Activated T-cell treated with anti-CD3 and anti-CD28 coated beads for 4 hours (primary cell): ENCODE measurements at places on chromosomes 11 and 22.

DNA sequence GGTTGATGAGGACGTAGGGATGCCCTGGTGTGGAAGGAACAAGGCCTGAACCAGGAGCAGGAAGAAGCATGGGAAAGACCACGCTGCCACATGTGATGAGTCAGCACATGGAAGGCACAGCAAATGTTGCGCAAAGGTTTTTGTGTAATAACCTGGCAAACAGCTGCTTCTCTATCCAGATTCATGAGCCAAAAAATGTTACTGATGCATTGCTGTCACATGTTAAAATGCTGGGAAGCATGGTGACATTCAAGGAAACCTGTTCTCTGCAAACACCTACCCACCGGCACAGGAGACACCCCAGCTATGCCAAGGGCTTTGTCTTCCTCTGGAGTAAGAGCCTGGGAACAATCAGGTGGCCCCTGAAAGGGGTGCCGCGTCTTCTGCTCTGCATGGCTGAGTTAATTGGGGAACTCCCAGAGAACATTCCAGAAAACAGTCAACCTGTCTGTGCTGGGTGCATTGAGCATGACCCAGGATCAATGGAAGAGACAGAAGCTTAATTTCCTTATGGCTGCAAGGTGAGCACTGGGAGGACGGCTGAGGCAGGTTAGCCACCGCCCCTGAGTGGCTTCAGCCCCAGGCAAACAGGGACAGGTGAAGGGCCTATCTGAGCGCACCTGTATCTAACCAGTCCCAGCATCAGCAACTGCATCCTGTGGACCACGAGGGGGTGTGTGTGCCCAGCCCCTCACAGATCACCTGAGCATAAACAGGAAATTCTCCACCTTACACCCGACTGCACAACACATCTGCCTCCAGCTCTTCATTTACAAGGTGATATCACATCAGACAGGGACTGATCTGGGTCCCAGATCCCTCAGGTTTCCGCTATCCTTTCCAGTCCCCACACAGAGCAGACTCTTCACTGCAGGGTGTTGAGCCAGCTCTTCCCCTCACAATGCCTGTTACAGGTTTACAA is 108.4 kb downstream of the GGTLC2 start:
- DNase-seq: no peak

DNA sequence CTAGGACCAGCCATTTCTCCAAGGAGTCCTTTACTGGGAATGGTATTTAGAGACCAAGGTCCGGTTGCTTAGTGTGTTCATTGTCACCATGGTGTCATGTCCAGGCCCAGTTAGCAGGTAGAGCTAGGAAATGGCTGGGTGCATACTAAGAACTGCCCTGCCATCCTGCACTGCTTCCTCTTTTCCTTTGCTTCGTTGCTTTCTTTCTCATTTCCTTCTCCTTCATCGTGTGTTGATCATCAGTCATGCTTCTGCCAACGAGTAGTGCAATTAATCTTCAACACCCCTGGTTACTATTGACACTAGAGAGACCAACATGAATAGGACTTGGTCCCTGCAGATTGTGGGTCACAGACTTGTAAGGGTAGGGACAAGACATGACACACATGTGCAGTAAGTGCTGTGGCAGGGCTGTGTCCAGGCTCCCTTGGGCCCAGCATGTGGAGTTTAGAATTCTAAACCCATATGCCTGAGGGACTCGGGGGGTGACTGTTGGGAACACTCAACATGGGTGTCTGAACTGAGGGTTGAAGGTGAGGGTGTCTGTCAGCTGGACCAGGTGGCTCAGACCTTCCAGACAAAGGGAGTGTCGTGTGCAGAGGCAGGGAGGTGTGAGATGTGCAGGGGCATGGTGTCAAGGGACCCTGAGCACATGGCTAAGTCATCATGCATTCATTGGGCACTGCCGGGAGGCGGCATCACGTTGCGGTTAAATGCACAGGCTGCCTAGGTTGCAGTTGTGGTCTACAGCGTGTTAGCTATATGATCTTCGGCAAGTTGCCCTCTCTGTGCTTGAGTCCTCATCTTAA is 42.6 kb downstream of the ST14 start:
- DNase-seq: no peak

DNA sequence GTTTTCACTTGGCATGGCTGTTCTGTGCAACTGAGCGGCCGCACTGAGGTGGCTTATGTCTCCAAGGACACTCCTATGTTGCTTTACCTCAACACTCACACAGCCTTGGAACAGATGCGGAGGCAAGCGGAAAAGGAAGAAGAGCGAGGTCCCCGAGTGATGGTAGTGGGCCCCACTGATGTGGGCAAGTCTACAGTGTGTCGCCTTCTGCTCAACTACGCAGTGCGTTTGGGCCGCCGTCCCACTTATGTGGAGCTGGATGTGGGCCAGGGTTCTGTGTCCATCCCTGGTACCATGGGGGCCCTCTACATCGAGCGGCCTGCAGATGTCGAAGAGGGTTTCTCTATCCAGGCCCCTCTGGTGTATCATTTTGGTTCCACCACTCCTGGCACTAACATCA is 2.1 kb downstream of the CLP1 start:
- DNase-seq: no peak

DNA sequence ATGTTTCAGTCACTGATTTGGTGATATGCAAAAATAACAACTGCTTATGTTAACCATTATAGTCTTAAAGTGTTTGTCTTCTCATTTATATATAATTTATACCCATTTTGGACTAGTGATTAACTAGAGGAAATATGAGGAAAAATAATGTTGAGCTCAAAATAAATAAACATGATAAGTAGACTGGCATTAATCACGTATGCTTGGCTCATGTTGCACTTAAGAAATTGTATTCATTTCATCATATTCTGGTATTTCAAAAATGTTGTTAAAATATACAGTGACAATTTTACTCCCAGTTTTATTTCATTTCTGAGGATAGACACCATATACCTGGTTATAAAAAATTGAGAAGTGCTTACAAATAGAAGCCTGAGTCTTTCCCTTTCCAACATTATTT is 3.8 kb upstream of the OR10D3 start:
- no peak for DNase-seq

GRCh38 chr11:111231836-111232235 is 13.7 kb upstream of the POU2AF2 start:
- DNase-seq: no peak

DNA sequence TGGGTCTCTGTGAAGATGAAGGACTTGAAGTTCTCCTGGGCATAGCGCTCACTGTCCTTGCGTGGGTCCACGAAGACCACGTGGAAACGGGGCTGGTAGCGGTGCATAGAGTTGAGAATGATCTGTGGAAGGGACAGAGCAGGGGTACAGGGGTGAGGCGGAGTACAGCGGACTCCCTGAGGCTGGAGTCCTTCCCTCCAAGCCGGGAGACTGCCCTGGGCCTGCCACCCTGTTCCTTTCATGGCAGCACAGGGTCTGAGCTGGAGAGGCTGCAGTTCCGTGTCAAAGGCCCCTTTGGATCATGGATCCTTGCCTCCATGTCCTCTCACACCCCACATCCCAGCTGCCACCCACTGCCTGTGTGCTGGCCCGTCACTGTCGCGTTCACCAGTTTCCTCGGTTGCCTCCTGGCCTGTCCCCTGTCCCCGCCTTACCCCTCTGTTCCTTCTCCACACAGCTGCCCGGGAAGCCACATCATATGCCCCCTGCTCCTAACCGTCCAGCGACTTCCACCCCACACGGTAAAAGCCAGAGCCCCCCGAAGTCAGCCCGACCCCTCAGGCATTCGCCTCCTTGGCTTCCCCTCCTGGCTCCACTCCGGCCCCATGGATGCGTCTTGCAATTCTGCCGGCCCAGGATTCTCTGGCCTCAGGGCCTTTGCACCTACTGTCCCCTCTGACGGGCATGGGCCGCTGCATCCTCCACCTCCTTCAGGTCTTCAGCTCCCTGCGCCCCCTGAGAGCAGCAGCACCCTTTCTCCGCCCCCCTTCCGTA is 3.4 kb upstream of the NUDT8 start:
- DNase-seq: no peak

DNA sequence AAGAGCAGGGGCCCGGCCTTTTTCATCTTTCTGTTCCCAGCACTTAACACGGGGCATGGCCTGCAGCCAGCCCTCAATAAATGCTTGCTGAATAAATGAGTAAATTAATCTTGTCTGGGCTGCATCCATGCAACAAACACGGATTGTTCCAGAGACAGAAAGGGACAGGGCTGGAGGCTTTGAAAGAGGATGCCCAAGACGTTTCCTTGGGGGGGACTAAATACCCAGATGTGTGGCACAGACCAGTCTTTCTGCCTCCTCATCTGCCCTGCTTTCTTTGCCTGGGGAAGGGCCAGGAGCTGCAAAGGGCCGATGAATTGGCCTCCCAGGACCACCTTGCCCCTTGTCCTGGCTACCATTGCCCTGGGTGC is 40.4 kb downstream of the SHISAL1 start:
- no peak for DNase-seq

GRCh38 chr22:29083933-29084591 is 11.2 kb downstream of the KREMEN1 start:
- no peak for DNase-seq

GRCh38 chr22:22553735-22554586 is 5.1 kb downstream of the PRAME start:
- no peak for DNase-seq

DNA sequence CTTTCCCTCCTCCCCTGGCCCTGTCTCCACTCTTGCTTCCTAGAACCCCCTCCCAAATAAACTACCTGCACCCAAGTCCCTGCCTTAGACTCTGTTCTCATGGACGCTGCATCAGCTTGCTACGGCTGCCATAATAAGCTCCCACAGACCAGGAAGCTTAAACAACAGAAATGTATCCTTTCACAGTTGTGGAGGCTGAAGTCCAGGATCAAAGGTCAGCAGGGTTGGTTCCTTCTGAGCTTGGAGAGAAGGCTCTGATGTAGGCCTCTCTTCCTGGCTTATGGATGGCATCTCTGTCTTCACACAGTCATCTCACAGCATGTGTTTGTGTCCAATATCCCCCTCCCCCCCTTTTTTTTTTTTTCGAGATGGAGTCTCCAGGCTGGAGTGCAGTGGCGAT is 23.4 kb downstream of the CBX7 start:
- DNase-seq: no peak

DNA sequence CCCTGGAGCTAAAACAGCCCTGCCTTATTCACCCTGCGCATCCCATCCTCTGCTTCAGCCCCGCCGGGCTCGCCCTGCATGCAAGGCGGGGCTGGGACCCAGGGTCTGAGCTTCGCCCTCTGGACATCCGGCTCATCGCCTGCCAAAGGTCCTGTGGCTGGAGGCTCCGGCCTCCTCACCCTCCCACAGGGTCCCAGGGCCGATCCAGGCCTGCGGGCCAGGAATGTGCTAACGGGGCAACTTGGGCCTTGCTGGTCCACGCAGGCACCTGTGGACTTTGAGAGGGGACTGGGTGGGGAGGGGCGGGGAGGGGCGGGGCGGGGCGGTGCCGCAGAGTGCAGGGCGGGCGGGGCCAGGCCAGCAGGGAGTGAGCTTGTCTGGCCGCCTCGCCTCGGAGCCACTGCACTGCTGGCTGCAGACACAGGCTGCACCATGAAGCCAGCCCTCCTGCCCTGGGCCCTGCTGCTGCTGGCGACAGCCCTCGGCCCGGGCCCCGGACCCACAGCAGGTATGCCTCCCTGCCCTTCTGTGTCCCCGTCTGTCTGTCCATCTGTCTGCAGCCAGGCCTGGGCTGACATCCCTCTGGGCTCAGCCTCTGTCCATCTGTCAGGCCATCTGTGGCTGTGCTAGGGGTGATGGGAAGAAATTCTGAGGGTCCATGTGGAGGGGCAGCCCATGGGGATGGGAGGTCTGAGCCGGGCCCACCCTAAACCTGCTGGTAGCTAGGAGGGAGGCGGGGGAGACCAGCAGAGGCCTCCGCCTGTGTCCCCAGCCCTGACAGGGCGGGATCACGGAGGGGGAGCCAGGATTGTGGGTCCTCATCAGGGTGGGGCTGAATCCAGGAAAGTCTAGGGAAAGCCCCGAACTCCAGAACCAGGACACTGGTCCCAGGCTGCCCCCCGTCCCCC is at the start of gene SUSD2:
Gene SUSD2, plus strand, starts transcription at position 400 of the 908 bp plus-strand sequence. Its CDS starts 33 bp downstream, at position 433.
- no peak for DNase-seq

GRCh38 chr11:44578279-44578678 is 12.8 kb downstream of the CD82 start:
- DNase-seq: no peak

DNA sequence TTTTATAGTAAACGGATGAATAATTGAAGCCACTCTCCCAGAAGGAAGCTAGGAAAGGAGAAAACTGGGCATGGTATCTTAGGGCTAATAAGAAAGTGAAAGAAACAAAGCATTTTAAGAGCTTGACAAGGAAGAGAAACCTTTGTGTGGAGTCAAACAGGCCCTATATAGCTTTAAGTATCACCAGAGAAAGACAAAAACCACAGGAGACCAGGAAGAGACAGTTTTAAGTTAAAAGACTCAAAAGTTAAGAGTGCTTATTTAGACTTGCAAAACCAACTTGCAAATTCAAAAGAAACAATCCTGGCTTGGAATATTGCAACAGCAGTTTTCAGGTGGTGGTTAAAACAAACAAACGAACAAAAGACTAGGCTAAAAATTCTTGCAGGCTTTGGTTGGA is 3.4 kb downstream of the PAK1 start:
- DNase-seq: no peak

- DNase-seq: no peak
Observed at GRCh38 chr11:11004069-11004468, 146.2 kb upstream of the ZBED5 start.

- DNase-seq: no peak
Observed at GRCh38 chr11:88353835-88354496, 16.4 kb upstream of the CTSC start.
